Epithelial cell of proximal tubule (primary cell): ENCODE measurements at places on chromosomes 12 and 14. TPM values are rescaled to one million over a fixed set of nuclear protein-coding genes. Genes with fewer than 3 reads are reported as not detected.

DNA sequence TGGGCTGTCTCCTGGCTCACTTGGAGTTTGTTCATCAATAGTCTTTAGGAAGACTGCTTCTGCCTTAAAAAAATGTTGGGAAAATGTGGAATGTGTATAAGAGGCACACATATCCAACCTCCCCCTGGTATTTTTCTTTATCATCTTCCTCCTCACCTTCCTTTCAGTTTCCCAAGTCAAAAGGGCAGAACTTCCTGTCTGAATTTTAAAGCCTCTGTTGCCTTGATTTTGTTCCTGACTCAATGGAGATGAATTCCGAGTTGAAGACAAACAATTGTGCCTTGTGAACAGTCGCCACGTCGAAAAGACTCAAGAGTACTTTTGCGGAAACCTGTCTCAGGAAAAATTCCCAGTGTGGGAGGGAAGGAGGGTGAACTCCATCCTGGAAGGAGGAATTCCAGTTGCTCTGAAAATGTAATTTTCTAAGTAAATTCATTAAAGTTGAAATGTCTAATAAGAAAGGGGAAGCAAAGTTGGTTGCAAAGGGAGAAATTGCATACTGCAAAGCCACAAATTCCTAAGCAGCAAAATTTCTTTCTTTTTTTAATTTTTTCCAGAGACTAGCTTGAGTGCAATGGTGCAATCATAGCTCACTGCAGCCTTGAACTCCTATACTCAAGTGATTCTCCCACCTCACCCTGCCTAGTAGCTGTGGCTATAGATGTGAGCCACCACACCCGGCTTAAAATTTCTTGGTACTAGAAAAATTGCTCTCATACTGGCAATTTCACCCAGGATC lies 50.2 kb upstream of the ELK3 start:
- no peak for DNase-seq

DNA sequence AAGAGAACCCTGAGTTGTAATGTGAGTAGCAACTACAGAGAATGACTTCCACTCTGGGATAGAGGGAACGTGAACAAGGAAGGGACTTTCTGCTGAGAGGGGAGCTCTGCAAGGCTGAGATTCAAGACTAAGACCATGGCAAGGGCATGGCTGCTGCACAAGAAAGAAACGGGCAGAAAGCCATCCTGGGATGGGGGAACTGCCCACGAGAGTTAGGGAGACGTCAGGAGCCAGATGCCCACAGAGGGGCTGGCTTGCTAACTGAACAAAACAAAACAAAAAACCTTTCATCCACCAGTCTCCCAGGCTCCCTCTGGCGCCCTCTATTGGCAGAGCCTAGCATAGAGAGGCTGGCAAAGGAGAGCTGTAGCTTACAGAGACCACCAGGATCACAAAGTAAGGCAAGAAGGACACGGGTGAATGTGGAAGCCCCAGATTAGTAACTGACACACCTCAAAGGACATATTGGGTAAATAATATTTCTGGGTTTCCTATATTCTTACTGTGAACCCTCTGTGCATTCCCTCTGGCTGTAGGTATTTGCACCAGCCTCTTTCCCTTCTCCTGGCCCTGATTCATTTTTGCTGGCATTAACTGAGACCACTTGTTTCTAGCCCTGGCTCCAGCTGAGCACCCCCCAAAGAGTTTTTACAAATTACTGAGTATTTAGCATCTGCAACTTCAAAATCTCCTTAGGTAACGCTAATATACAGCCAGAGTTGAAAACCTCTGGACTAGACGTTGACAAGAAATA lies 338.3 kb downstream of the EMP1 start:
- no peak for DNase-seq

DNA sequence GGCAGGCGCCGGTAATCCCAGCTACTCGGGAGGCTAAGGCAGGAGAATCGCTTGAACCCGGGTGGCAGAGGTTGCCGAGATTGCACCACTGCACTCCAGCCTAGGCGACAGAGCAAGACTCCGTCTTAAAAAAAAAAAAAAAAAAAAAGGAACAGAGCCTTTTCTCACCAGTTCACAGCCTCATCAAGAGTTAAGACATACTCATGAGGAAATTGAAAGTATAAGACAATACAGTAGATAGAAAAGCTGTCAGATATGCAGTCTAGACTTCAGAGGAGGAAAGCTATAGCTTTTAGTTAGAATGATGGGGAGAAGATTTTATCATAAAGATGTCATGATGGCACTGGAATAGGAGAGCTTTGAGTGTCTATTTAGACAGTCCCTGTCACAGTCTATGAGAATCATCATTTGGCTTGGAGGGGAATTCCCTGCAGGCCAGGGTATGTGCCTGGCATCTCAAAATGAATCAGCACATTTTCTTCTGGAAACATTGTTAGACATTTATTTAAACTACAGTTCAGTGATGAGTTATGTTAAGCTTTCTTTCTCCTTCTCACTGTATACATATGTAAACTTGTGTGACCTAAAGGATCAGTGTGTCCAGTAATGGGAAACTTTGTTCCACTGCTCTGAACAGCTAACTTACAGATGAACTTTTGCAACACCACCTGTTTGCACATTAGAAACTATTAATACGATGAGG lies 2.9 kb upstream of the RAB35 start:
- DNase-seq: no peak

LMO3 gene
- total RNA-seq: not detected in 2 replicates

DNA sequence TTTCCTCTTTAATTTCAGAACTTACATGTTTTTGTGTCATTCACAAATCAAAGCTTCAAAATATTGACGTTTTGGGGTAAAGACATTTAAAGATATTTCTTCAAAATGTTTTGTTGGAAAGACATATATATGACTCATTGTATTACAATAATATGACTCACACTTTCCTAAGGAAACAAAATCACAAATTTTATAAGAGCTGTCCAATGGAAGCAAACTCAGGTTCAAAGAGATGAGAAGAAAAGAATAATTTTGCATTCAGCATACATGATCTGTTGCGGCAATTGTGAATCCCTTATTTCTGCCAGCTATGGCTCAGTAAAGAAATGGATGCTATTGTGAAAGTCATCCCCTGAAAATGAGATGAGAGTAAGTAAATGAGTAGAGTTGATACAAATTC lies 82.7 kb downstream of the GRIP1 start:
- DNase-seq: no peak

KRT82 gene
- total RNA-seq: not detected in 2 replicates

GRCh38 chr14:79660053-79660939 lies 551.0 kb downstream of the DIO2 start:
- no peak for DNase-seq

DNA sequence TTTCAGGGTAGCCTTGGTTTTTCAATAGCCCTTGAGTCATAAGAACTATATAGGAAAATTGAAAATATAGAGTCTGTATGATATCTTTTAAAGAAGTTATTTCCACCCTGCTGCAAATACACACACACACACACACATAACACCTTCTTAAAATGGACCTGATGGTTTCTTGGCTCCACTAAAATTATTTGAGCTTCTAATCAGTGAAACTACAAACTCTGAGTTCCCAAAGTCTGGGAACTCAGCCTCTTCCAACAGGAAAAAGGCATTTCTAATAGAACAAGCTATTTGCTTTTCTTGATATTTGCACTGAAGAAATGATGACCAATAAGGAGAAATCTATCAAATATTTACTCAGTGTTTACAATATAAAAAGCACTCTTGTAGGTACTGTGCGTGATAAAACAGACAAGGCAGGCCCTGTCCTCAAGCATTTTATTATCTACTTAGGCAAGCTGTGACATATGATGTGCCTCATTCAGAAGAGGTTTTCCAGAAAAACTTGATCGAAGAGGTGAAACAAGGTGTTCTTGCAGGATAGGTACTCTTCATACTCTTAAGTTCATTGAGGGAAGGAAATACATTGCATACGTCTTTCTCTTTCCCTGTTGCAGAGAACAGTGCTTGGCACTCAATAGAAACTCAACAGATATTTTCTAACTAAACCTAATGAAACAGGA lies 88.6 kb downstream of the MGST1 start:
- no peak for DNase-seq

PRR4 gene
- 0.29 and 1.2 TPM in 2 replicates for total RNA-seq

- no peak for DNase-seq
Observed at GRCh38 chr12:18261273-18261672, at the start of gene PIK3C2G. TSS of gene PIK3C2G (plus strand) at chr12:18261518. CDS start at chr12:18282082, 20,564 bp downstream.

DNAH10 gene
- total RNA-seq: 0.17 TPM in 1 of 2 replicates, not detected in the other

RNASE7 gene
- 0.86 TPM in 1 of 2 replicates, not detected in the other for total RNA-seq

DNA sequence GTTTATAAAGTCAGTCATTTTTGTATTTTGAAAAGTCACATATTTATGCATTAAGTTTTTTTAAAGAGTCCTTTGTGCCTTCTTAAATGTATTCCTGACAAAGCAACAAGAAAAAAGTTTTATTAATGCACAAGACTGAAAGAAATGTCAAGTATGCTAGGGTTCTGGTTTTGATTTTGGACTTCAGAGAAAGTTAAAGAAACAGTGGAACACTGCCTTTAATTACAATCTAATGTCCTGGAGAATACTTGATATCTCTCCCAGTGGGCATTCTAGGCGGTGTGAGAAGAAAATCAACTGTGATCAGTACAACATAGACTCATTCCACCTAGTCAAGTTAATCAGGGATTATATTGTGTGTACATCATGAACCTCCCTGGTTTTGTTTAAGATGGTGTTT lies 49.9 kb downstream of the PRICKLE1 start:
- DNase-seq: no peak

- no peak for DNase-seq
Observed at GRCh38 chr12:84128117-84128991, 784.2 kb downstream of the SLC6A15 start.

PTCSC3 gene
- not detected in 2 replicates for total RNA-seq

DNA sequence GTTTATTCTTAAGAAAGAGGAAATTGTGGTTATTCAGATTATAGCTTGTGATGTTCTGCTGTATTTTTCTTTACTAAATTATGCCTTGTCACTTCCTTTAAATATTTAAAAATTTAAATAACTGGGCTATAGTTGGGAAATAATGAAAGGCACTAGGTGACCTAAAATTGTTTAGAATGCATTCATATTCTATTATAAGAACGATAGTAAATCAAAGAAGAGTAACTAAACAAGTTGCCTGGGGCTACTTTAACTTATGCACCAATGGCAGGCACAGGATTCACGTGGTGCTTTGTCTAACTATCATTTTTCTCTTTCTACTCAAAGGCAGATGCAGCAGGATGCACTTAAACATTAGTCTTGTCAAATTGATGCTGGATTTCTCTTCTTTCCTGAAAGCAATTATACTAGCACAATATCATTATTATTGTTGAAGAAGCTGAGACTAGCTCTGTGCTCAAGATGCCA lies 190.7 kb upstream of the PPFIA2 start:
- DNase-seq: no peak

PPP1CC gene
- total RNA-seq: 86.3 and 159 TPM in 2 replicates

TMEM132C gene
- not detected in 2 replicates for total RNA-seq

DNA sequence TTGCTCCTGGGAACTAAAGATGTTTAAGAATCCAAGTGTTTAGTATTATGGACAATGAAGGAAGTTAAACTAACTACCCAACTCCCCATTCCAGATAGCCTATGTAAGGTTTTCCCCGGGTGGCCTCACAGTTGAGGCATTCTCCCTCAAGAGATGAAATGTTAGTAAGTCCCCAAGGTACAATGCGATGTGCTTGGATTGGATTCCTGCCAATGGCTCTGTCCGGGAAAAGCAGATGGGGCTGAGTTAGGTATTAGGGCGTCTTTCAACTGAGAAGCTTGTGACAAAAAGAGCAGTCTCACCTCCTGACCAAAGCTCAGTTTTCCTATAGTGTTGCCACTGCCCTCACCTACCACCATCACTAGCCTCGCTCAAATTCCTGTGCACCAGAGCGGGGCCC lies 64.8 kb upstream of the E2F7 start:
- DNase-seq: no peak

- no peak for DNase-seq
Observed at GRCh38 chr12:72191761-72192160, 80.4 kb upstream of the TRHDE start.

GRCh38 chr12:86513226-86513625 lies 257.0 kb upstream of the MGAT4C start:
- no peak for DNase-seq

DNA sequence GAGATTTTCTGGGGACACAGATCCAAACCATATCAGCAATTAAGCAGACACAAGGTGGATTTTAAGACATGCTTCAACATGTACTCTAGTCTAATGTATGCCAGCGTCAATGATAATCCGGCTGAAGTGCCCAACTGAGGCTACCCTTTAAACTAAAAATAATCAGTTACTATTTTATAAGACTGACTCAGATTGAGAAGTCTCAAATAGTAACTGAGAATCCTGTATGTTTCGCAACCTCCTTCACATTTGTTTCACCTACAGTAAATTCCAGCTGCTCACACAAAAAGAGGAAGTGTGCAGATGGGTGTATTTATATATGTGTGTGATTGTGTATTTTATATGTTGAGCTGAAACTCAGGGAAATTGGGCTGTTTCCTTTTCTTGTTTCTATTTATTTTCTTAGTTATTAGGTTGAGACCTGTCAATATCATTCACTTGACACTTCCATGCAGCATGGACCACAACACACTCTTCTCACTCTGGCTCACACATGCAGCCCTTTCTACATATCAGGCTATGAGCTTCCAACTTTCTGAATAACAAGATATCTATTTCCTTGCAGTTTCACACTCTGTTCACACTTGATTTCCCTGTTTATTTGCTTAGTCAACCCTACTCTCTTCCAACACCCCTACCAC lies 1224.9 kb upstream of the TMEM132C start:
- no peak for DNase-seq

DNA sequence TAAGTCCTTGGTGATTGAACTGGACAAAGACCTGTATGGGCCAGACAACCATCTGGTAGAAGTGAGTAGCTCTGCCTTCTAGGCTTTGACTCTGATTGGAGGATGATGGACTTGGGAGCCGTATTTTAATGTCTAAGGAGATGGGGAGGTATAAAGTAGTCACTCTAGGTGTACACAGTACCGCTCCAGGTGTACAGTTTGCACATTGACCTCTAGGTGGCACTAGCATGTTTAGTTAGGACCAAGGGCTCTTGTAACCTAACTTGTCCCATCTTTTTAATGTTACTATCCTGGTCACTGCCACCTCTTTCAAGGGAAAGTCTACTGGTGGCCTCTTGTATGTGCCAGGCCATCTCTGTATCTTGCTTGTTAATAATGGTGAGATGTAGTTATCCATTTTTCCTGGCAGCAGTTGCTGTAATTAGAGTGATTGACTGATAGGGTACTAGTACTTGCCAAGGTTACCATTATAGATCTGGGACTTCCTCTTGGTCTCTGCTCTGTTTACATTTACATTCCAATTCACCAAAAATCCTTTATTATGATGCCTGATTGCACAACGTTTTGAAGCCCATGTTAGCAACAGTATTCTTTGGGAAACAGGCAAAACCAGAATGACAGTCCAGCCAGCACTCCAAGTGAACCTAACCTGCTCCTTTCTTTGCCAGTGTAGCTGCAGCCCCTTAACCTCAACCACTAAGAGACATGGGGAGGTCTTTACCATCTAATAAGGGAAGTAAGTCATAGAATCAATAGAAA lies 3.6 kb downstream of the SMARCD1 start:
- no peak for DNase-seq

STYK1 gene
- total RNA-seq: 2.5 and 4.6 TPM in 2 replicates

GRCh38 chr12:75651342-75651695 lies 139.9 kb upstream of the KRR1 start:
- no peak for DNase-seq
